Stimulated activated CD4-positive, alpha-beta T cell treated with anti-CD3 and anti-CD28 coated beads, Interleukin-15, amount 100 ng/mL, for 48 hours (primary cell): ENCODE measurements at places on chromosomes 5 and 9.

GRCh38 chr5:103505581-103506305 lies 56.8 kb downstream of the NUDT12 start:
- DNase-seq, result no peak

GRCh38 chr9:78714576-78714975 lies 417.7 kb downstream of the PSAT1 start:
- DNase-seq, result no peak

DNA sequence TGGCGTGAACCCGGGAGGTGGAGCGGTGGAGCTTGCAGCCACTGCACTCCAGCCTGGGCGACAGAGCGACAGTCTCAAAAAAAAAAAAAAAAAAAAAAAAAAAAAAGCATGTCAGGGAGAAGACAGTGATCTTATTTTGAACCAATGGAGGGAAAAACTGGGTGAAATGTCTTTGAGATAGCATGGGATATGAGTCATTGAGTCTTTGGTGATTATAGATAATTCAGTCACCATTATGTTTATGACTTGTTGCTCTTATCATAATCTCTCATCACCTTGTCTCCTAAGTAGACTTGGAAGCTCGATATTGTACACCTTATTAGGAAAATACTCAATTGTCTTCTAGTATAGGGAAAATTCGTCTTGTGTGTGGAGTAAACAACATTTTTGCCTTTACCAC lies 55.1 kb upstream of the KDM4C start:
- no peak for DNase-seq

DNA sequence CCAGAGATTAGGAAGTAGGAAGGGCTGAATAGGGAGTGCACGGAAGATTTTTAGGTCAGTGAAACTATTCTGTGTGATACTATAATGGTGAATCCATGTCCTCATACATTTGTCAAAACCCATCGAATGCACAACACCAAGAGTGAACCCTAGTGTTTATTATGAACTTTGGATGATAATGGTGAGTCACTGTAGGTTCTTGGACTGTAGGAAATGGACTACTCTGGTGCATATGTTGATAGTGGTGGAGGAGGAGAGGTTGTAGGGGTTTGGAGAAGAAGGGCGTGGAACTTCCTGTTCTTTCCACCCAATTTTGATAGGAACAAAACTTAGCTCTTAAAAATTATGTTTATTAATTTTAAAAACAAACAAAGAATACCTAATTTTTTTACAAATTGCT lies 14.3 kb downstream of the CTSL start:
- no peak for DNase-seq

GRCh38 chr9:3434594-3434993 lies 91.2 kb downstream of the RFX3 start:
- DNase-seq, result no peak

DNA sequence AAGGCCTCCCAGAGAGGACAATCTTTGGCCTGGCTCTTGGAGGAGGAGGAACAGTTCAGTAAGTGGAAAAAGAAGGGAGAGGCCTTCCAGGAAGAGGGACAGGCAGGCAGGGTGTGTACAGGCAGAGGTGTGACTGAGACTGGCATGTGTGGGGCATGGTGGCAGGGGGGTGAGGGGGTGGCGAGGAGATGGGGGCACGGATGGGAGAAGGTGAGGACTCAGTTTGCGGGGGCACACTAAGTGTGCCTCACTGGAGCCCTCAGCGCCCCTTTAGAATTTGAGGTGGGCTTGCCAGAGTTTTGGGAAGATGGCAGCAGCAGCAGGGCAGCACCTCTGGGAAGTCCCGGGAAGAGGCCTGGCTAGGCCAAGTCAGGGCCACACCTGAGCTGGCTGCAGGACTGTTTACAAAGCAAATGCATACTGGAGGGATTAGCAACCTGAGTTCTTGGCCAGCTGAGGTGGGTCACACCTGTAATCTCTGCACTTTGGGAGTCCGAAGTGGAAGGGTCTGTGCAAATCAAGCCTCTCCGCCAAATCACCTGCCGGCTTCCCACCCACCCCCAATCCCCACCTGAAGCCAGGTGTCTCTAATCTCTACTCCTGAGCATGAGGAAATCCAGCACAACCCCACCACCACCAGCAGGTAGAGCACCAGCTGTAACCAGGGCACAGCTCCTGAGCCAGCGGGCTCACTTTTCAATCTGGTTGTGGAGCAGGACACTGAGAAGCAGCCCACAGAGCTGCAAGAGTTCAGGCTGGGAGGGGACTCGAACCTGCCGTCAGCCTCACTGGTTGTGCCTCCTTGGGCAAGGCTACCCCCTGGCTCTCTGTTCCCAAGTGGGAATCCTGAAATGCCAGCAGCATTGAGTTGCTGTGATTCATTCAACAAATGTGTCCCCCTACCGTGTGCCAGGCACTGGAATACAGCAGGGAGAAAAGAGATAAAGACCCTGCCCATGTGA lies 10.2 kb upstream of the GABRP start:
- no peak for DNase-seq

GRCh38 chr9:87327575-87328125 lies 170.0 kb upstream of the DAPK1 start:
- no peak for DNase-seq

- DNase-seq, result no peak
Measured at GRCh38 chr5:68456756-68457217, 241.2 kb downstream of the PIK3R1 start.

- DNase-seq, result no peak
Measured at GRCh38 chr9:131641618-131642495, 96.5 kb downstream of the PRRT1B start.

DNA sequence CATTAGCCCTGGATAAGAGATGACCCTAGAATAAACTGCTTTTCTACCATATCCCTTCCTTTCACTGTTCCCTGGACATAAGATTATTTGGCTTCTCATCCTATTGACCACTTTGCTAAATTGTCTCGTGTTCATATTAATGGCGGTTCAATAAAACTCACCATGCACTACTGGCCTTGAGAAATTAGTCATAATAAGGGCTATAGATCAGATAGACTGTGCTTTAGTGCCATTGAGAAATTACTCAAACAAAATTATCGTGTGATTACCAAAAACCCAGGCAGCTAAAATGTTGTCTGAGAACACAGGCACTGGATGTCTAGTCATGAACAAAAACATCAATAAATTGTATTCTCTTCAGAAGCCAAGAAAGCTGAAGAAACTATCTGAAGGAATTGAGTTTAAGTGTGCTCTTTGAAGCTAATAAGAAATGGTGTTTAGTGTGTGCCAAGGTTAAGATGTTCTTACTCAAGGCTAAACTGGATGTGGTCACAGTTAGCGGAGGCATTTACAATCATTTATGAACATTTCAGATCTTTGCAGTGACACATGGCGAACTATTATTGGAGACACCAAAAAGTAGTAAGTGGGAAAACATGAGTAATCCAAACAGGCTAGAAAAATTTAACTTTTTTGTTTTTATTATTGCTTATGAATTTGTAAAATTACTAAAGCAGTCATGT lies 460.4 kb upstream of the RORB start:
- DNase-seq, result no peak

DNA sequence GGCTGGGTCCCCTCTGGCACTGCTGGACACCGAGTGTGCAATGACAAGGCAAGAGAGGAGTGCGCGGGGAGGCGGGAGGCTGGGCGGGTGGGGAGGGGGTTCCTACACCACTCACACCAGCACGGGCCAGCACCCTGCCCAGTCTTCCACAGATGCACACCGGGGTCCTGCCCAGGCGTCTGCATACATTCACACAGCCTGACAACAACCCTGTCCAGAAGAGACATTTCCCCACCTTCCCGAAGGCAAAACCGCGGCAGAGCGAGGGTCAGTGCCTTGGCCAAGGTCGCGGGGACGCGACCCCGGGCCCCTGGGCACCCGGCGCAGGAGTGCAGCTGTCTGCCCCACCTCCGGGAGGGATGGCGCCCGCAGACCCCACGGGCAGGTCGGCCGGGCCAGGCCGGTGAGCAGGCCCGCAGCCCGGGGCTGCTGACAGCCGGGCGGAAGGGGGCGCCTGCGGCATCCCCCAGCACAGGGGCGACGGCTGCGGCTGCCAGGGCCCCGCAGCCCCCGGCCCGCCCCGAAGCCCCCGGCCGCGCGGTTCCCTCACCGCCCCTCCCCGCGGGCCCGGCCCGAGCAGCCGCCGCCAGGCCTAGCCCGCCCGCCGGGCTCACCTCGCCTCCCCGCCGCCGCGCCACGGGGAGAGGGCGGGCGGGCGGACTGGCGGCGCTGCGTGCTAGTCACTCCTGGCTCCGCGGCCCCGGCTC lies 496 bp downstream of the MAPK9 start:
- DNase-seq, result no peak

DNA sequence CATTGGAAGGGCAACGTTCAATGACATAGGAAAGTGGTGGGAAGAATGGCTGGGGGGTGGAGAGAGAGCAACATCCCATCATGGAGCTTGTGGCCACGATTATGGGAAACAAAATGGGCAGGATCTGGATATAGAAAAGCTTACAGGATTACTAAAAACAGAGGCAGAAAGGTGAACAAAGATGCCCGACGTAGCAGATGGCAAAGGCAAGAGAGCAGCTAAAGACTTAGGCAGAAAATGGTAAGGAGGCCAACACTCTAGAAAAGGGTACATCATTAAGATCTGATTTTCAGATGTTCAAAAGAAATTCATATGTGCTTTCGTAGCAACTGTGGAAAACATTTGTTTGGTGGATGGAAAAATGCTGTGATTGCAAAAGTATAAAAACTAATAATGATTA lies 102.5 kb downstream of the OTULIN start:
- DNase-seq, result no peak

- no peak for DNase-seq
Measured at GRCh38 chr9:109627042-109627441, 128.9 kb upstream of the PTPN3 start.

GRCh38 chr9:75185585-75186170 lies 97.4 kb downstream of the OSTF1 start:
- peak; percentile 47 for DNase-seq

- DNase-seq, result no peak
Measured at GRCh38 chr5:81247441-81247972, 14.4 kb downstream of the CKMT2 start.

DNA sequence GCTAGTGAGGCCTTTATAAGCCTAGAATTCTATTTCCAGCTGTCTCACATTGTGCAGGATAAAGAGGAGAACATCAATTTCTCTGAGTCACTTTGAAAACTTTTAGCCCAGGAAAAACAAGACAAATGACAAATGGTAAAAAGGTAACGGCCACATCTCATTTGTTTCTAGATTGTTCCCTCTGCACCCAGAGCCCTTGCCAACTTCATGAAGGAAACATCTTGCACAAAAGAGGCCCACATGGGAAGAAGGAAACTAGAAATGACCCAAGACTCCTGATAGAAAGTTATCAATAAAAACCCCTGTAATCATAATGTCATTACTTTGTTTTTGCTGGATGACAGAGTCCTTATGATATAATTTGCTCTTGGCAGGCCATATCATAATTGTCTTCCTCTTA lies 5.3 kb downstream of the DPYSL3 start:
- DNase-seq, result no peak

GRCh38 chr5:115028557-115028956 lies 141.2 kb downstream of the TRIM36 start:
- DNase-seq, result no peak

- DNase-seq, result no peak
Measured at GRCh38 chr5:157955541-157956172, 96.7 kb upstream of the CLINT1 start.

GRCh38 chr9:127578952-127579853 lies 32.9 kb upstream of the STXBP1 start:
- peak; percentile 75 for DNase-seq

- DNase-seq, result no peak
Measured at GRCh38 chr9:77908293-77908692, 123.3 kb downstream of the GNAQ start.

DNA sequence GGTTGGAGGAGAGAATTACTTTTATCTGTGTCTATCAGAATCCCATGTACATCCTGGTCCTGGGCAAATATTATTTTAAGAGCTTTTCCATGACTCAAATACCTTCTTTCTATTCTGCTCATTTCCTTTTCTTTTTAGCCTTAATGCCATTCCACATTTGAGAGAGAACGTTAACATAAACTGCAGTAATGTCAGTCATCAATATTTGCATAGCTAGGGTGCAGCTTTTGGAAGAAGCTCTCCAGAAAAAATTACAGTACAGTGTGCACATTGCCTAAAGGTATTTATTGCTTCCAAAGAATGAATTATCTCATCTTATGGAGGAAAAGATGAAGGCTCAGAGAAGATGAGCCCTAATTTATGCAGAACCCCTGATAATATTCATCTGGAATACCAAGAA lies 58.3 kb downstream of the INSYN2B start:
- no peak for DNase-seq

DNA sequence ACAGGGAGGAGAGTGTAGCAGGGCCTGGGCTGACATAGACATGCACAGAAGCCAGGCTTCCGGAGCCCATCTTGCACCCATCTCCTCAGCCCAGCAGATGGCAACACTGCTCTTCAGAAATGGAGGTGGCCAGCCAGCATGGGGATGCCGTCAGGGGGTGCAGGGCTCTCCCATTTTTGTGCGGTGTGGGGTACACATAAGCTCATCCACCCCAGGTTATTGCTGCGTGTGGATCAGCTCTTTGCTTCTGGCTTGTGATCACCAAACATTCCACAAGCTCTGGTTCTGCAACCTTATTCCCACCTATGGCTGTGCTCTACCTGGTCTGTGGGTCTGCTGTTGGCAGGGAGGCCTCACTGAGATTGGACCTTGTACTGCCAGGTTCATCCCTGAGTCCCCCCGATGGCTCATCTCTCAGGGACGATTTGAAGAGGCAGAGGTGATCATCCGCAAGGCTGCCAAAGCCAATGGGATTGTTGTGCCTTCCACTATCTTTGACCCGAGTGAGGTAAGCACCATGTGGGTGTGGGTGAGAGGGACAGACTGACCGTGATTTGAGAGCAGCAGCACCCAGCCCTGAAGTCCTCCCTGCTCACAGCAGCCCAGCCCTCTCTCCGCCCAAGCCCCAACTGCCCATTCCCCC lies 17.3 kb downstream of the SLC22A5 start:
- DNase-seq, result peak; percentile 71

- DNase-seq, result no peak
Measured at GRCh38 chr5:87576867-87577266, 164.1 kb upstream of the CCNH start.

DNA sequence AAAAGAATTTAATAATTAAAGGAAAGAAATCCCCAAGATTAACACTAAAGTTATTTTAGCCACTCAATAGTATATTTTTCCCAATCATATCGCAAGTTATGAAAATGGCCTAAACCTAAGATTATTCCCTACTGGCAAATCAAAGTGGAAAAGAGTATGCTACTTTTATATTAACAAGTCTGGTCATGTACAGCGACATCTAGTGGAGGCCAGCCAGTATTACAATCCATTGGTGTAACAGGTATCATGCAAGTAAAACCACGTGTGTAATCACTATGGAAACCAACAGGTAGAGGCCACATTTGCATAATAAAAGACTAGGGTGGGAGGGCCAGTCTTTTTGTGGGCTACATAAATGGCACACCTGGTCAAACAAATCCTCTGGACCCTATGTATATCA lies 976.4 kb upstream of the CDH9 start:
- DNase-seq, result no peak

DNA sequence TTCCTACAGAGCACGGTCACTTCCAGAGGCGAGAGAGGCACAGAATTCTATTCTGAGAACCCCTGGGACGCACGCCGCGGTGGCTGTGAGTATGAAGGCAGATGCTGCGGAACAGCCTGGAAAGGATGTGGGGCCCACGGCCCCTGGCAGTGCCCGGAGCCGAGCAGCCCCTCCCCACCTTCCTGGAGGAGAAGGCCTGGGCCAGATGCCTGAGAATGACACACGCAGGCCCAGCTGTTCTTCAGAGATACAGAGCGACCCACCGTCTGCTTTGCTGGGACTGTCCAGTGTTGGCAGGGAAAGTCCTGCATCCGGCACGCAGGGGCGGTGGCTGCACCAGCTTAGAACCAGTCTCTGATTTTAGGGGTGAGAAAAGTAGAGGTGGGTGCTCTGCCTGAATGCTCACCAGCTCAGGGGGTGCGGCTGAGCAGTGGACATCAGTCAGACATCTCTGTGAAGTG lies 116.7 kb upstream of the LPCAT1 start:
- DNase-seq, result no peak
